ENCODE measurements at places on chromosomes 5 and 9.
A peak's percentile ranks its signal among the peaks of the same experiment; 100 is the strongest.

- no peak for DNase-seq
Measured at GRCh38 chr5:82494942-82495341, 216.8 kb upstream of the RPS23 start.

- DNase-seq, result peak; percentile 27
Measured at GRCh38 chr5:76325326-76325725, 77.8 kb upstream of the IQGAP2 start.

DNA sequence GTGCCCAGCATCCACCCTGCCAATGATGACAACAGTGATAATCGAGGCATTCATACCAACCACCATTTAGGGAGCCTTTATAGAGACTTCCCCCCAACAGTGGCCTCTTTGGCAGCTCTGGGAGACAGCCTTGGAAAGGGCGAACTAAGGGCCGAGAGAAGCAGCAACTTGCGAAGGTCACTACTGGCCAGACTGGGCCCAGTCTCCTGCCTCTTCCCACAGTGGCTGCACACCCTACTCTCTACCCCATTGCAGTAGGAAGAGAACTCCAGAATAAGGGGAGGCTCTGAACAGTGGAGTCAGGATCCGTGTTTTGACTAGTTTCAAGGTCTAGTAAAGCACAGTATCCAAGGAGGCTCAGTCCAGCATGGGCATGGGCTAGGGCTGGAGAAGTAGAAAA is 5.3 kb downstream of the LHX6 start:
- no peak for DNase-seq

DNA sequence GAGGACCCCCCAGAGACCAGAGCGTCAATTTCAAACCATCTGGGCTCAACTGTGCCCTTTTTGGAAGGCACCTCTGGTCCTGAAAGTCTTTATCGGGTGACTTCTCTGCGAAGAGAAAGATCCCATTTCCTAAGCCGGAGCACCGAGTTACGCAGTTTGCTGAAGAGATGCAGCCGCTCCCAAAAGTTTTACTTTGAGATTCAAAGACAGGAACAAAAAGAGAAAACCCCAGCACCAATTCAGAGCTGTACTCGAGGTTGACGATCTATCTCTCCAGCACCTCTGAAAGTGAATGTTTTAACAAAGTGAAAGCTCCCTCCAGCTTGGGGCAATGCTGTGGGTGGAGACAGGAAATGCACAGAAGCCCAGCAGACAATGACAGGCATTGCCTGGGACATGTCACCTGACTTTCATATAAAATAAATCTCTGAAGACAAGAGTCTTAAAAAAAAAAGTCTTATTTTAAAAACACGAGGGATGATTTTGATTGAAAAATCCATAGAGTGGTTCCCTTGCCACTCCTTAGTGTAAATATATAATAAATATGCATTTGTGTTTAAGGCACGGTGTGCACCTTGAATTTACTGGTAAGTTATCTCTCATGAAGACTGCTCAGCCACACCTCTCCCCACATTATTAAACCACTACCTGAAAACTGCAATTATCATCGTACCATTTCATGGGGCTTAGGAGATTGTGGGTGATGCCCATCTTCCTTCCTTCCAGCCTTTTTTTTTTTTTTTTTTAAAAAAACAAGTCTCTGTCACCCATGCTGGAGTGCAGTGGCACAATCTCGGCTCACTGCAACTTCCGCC is 79.9 kb downstream of the FNBP1 start:
- peak; percentile 93 for DNase-seq

DNA sequence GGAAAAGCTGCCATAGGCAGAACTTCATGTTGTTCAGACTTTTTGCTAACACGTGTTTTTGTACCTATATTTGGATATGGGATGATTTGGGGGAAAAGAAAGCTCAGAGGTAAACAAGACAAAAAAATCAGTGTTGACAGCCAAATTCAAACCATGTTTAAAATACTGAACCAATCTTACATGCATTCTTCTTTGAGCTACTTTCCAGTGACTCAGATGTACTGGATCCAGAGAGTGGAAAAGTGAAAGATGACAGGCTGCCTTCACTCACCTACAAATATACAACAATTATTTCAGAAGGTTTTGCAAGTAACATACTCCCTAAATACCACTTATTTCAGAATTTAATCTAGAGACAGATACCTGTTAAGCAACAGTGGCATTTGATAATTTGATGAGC is 165.7 kb downstream of the MPDZ start:
- DNase-seq, result no peak
